Activated CD4-positive, alpha-beta memory T cell treated with anti-CD3 and anti-CD28 coated beads for 36 hours (primary cell): ENCODE measurements at places on chromosomes 2 and 18.
A peak's percentile ranks its signal among the peaks of the same experiment; 100 is the strongest.

DNA sequence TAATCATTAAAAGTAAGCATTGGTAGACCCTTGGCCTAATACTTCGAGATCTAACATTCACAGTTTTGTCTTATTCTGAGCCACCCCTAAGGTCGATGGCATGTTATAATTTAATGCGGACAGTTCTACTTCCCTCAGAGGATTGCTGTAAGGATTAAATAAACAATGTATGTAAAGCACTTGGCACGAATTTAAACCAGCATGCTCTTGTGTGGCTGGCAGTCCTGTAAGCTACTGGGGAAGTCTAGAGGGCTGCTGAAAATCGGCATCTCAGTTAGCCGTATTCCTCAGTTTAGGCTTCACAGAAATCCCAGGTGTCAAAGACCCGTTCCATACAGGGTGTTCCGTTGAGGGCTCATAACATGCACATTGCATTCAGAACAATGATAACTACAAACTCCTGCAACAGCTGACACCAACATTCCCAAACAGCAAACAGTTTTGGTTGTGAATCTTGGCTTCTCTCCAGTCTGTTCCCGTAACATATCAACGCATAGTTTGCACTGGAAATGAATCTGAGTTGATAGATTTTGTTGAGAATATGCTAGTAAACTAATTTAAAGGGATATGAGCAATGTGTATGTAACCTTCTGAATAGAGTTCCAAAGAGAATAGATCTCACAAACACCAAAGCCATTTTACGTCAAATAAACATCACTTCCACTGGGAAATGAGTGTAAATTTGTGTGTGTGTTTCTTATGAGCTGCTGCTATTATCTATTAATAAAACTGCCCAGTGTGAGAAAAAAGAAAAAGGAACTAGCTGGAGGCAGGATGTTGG, 52.2 kb upstream of the ACKR3 start:
- DNase-seq = no peak

GRCh38 chr2:106343274-106343673, 124.9 kb downstream of the RGPD3 start:
- no peak for DNase-seq

- no peak for DNase-seq
Measured at GRCh38 chr18:25189391-25190185, 162.4 kb downstream of the ZNF521 start.

DNA sequence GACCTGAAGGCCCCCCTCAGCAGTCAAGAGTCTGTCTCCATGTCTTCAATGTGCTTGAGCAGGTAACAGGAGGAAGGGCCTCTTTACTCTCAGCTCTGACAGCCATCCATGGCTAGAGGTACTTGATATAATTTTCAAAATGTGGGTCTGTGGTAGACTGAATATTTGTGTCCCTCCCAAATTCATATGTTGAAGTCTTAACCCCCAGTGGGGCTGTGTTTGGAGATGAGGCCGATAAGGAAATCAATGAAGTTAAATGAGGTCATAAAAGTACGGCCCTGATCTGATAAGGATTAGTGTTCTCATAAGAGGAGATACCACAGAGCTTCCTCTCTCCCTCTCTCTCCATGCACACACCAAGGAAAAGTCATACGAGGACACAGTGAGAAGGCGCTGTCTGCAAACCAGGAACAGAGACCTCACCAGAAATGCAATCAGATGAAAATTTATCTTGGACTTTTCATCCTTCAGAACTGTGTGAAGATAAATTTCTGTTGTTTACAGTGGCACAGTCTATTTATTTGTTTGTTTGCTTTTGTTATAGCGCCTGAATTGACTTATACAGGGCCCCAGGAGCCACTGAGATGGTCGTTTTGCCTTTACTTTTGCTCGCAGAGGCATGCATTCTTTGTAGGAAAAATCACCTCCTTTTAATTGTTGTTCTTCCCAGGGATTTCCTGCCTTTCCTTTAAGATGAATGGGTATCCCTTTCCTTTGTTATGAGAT, 274.8 kb upstream of the TRIB2 start:
- DNase-seq = no peak

DNA sequence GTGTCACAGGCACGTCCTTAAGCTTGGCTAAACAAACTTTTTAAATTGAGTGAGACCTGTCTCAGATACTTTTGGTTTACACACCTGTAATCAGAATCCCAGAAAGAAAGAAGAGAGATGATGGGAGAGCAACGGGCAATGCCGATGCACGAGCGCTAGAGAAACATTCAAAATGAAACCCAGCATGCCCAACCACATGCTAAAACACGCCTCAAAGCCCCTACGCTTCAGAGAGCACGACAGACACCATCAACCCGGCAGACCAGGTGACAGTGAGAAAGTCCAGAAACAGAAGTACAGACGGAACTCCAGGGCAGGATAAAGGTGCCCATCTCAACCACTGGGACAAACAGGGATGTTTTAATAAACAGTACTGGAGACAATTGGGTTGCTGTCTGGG, 85.5 kb downstream of the HDAC4 start:
- DNase-seq = peak; percentile 33

- no peak for DNase-seq
Measured at GRCh38 chr2:118121101-118121500, 32.8 kb downstream of the INSIG2 start.

- DNase-seq = peak; percentile 24
Measured at GRCh38 chr18:78659748-78660147, 319.9 kb upstream of the SALL3 start.

GRCh38 chr18:33495278-33495677, 54.8 kb upstream of the CCDC178 start:
- DNase-seq = no peak

DNA sequence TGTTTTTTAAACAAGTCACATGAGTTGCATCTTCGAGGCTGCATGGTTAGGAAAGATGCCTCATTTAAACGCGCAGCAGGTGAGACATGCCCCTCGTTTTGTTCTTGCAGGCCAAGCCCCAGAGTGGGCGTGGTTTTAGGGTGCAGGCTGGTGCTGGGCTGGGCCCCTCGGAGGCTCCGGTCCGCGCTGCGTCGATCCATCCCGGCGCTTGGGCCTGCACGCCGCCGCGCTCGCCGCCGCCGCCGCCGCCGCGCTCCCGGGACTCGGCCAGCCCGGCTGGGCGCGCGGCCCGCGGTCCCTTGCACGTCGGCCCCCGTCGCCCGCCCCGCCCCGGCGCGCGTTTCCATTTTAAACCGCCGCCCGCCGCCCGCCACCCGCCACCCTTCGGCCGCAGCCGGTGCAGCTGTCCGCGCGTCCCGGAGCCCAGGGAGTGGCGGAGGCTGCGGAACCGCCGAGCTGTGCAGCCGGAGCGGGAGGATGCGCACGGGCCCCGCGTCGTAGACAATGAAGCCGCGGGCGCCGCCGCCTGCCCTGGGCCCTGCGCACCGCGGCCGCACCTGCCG, 175.5 kb downstream of the AGAP1 start:
- peak; percentile 41 for DNase-seq

- DNase-seq = no peak
Measured at GRCh38 chr18:6610466-6610865, 119.0 kb upstream of the ARHGAP28 start.

DNA sequence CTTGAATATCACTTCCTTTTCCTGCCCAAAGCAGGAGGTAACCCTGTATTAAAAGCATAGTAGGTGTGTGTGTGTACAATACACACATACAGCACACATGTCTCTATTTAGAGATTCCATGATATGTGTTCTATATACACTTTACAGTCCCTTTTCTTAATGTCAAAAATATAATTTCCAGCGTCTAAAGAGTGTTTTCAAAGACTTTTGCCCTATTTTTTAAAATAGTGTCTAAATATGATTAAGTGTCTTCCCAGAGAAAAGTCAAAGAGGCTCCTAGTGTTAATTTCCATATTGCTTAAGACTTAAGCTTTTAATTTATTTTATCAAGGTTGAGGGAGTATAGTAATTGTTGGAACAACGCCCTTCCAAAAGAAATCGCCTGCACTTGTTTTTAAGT, 420.3 kb upstream of the POU3F3 start:
- no peak for DNase-seq

DNA sequence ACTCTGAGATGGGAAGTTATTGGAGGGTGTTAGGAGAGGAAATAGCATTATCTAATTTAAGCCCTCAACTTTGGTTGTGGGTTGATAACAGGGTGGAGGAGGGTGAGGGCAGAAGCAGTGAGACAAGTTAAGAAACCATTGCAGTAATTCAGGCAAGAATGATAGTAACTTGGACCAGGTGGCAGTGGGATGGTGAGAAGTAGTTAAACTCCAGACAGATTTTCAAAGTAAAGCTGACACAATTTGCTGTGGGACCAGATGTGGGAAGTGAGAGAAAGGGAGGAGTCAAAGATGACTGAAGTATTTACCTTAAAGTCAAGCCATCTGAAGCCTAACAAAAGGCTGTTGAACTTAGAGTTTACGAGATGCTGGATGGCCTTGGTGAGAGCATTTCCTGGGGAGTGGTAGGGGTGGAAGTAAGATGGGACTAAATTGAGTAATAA, 163.2 kb upstream of the KLF7 start:
- peak; percentile 32 for DNase-seq

DNA sequence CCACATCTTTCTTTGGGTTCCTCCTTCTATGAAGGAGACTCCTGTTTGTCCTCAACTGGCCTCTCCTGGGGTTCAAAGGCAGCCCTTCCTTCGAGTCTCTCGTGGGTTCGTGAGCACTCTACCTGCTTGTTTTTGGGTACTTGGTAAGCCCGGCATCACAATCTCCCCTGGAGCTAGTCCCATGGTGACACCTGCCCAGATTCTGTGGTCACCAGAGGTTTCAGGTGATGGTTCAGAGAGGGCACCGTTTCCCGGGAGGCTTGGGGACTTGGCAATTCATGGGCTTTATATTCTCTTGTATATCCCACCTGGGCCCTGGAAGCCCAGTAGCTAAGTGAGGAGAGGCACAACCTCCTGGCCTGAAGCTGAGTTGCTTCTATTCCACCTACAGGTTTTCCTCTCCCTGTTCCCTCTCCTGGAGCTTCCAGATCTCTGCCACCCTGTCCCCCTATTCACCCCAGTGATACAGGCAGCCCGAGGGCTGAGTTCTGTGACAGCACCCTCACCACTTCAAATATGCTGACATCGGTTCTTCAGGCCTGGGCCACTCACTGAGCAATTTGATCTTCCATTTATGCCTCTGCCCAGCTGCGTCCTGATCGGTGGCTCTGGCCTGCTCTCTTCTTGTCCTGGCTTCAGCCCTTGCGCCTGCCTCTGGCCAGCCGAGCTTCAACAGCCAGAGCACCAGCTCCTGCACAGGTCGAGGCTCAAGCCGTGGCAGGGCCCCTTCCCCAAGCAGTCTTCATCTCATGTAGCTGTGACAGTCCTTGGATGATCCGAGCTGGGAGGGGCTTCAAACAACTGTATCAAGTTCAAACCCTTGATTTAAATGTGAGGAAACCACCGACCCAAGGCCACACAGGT, 91.5 kb downstream of the MSH2 start:
- no peak for DNase-seq

GRCh38 chr2:152560166-152560565, 157.1 kb downstream of the PRPF40A start:
- DNase-seq = no peak

DNA sequence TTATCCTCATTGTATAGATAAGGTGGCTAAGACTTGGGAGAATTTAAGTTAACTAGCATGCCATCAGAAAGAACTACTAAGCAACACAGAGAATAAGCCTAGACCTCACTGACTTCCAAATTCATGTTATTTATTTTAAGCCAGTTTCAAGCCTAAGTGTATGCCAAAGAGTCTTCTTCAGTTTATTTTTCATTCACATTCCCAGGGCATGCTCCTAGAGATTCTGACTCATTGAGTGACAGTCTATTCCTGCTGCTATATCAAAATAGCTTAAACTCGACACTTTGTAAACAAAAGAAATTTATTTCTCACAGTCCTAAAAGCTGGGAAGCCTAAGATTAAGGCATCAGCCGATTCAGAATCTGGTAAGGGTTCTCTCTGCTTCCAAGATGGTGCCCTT, 467.1 kb downstream of the MBD2 start:
- no peak for DNase-seq

DNA sequence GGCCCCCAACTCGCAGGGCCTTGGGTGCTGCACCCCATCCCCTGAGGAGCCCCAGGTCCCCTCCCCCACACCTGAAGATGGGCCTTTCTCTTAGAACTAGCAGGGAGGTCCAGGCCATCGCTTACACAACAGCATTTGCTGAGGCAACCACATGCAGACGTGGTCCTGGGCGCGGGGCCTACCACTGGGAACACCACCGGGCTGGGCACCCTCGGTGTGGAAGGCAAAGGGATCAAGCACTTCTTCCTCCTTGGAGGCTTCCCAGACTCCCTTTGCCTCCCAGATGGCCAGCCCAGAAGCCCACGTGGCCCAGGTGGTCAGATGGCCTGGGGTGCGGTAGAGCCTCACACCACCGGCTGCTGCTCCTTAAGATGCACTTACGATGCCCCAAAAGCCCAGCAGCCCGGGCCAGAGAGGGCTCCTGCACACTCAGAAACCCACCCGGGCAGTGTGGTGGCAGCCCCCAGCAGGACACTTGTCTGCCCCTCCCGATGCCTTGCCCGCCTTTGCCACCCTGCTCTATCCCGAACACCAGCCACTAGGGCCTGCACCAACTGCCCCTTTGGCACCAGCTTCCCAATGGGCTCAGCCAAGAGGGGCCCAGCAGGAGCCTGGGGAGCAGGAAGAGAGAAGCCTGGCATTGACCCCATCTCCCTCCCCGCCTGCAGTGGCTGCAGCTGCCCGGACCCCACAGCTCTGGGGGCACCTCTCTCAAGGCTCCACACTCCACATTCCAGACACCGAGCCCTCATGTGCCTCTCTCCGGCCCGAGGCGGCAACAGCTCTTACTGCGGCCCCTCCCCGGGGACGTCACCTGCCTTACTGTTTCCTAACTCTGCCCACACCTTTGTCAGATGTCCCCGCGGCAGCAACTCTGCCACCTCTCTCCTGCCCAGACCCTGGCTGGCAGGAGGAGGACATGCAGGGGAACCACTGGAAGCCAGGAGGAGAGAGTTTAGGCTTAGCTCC, 13.9 kb upstream of the MLPH start:
- no peak for DNase-seq

DNA sequence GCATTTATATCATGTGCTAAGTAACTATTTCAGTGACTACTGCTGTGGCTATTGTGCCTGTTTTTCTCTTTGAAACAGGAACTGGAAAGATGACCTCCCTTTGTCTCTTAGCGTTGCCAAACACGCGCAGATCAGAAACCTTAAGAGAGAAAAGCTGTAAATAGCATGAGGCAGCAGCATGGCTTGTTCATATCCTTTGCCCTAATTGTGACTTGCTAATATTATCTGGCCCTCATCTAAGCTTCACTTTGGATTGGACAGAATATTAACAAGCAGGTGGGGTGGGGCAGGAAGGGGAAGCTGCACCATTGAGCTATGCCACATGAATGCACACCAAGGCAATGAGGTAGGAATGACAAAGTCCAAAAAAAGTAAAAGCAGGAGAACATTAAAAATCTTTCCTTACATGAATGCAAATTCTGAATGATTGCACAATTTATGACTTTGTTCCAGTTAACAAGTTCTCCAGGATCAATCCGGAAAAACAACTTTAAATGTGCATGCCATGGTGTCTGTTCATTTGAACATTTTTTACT, 128.4 kb downstream of the IRS1 start:
- DNase-seq = no peak

DNA sequence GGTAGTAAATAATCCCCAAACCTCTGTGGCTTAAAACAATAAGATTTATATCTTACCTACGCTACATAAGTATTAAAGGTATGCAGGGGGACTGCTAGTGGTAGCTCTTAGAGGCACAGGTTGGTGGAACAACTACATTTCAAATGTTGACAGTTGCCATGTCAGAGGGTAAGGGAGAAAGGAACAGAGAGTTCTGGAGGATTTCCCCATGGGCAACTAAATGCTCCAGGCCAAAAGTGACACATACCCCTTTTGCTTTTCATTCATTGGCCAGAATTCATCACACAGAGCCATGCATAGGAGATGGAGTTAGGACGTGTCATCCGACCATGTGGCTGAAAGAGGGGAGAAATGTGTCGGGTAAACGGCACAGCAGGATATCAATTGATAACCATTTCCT, 133.2 kb downstream of the NAPG start:
- DNase-seq = no peak
